Vagina (tissue), 2 donors: ENCODE measurements at places on chromosomes 16 and 17.
A peak's percentile ranks its signal among the peaks of the same experiment; 100 is the strongest.

DNA sequence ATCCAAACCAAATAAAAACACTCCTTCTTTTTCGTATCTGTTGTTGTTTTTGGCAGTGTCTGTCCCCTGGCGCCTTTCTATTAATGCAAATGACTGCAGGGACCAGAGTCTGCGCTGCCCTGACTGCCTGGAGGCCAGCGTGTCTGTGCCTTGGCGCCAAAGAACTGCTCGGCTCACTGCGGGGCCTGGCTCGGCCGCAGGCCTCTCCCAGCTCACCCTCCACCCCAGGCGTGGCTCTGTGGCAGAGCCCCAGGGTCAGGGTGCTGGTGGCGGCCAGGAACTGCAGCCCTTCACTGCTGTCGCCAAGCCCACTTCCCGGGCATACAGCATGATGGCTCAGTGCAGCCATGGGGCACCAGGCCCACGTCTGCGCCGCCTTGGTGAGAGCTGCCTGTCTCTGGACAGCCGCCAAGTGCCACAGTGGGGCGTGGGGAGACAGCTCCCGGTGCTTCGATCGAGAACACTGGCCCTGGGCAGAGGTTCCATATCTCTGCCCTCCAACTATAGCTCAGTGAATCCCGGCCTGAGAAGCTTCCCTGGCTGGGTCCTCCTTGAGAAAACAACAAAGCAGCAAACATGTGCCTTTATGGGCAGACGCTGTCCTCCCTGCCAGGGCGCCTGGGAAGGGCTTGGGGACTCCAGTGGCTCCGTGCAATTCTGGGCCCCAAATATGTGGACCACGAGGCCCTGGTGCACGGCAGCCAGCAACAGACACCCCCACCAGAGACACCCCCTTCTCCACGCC is 11.1 kb downstream of the CANT1 start:
- DNase-seq: no peak

GRCh38 chr16:66293207-66293735 is 73.2 kb upstream of the CDH5 start:
- DNase-seq: peak; percentile 84

GRCh38 chr17:39123627-39124026 is 27.8 kb downstream of the PLXDC1 start:
- no peak for DNase-seq

DNA sequence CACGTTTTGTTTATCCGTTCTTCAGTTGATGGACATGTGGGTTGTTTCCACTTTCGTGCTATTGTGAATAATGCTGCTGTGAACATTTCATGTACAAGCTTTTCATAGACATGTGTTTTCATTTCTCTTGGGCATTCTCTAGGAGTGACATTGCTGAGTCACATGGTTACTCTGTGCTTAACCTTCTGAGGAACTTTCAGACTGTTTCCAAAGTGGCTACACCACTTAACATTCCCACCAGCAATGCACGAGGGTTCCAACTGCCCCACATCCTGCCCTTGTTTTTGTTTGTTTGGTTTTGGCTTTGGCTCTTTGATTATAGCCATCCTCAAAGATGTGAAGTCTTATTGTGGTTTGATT is 14.2 kb upstream of the PEMT start:
- no peak for DNase-seq

- no peak for DNase-seq
Observed at GRCh38 chr17:82603981-82604448, 44.2 kb downstream of the WDR45B start.

DNA sequence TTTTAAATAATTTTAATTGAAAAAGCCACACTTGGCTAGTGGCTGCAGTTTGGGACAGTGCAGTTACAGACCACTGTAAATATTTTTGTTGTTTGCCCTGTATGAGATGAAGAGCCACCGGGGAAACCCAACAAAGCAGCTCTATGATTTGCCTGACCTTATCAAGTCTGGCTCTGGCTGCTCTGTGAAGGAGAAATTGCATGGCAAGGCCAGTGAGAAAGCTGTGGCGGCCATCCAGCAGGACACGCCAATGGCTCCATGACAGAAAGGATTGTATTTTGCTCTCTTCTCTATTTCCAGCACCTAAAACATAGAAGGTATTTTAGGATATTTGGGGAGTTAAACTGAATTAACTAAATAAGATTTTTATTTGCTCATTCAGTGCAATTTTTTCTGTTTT is 330.0 kb upstream of the DYNLRB2 start:
- no peak for DNase-seq

DNA sequence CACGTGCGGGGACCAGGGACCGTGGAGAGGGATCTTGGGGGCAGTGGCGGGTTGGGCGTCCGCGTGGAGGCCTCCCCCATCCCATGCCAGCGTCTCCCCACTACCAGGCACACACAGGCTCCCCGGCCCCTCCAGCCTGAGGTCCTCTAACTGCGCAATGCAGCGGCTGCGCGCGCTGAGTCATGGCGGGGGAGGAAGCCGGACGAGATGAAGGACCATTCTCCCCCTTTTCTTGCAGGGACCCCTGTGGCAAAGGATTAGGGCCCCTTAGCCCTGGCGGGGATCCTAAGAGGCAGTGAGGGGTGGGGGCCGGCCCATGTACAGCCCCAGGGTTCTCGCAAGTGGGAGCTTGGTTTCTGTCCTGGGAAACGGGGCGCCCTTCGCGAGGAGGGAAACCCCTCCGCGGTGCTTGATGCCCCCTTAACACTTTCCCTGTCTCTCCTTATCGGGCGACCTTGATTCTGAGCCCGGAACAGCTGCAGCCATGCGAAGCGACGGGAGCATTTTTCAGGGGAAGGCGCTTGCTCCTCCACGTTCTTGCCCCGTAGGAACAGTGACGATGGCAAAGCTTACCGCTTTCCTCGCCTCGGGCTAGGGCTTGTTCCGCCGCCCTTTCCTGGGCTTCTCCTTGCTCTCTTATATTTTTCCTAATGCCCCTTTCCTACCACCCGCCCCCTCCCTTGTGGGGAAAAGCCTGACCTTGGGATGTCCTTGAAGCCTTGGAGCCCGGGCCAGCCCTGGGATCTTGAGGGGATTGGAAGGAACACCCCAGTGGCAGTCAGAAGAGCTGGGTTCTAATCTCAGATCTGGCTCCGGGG is 592 bp downstream of the ALDOA start:
- DNase-seq: no peak

DNA sequence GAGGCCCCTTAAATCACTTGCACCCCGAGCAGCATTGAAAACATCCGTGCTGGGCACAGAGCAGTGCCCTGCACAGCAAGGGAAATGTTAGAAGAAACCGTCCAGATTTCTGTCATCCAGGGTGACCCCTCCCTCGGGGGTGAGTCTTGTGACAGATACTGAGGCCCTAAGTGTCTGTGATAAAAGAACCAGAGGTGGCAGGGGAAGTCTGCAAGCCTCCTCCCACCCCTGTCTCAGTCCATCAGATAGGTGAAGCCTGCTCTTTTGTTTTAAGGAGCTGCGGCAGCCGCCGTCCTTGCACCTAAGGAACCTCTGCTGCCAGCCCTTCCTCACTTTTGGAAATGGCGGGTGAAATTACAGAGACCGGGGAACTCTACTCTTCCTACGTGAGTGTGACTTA is 845 bp upstream of the NAT9 start:
- no peak for DNase-seq

- no peak for DNase-seq
Observed at GRCh38 chr16:85908444-85908843, 9.5 kb downstream of the IRF8 start.

- no peak for DNase-seq
Observed at GRCh38 chr16:55292491-55292890, 31.5 kb upstream of the IRX6 start.

DNA sequence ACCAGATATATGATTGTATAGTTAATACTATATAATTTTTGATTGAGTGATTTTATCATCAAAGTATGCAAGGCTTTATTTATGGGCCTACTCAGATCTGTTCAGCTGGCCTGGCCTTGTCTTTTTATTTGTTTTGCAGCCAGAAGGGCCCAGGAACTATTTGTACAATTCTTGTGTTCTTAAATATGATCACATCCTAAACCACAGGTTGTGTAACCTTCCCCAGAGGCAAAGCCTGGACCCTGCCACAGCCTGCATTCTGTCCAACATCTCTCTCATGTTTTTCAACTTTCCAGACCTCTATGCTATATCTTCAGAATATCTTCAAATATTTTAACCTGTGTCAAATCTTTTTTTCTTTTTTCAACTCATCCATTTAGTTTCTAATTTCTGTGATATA is 410.4 kb upstream of the MON1B start:
- no peak for DNase-seq

DNA sequence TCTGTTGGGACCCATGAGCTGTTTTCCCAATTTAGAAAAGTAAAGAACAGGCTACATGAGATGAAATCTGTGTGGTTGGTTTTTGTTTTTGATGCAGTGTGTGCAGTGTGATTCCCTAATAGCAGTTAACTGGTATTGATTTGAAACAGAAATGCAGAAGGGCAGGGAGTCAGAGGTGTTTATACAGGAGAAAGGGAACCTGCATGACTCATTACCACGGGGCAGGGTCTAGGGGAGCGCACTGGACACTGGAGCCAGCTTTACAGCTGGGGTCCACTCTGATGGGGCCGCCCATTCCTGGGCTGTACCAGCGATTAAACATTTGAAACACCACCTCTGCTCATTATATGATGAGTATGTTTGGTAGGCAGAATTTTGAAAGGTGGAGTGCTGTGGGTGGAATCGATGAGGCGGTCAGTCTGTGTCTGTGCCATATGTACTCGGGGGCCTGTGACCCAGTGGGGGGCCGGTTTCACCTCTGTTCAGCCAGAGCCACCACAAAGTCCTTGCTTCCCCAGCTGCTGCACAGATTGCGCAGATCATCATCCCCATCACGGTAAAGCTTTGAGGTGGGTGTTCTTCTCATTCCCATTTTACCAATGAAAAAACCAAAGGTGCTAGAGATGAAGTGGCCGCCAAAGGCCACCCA is 142.5 kb downstream of the CMIP start:
- no peak for DNase-seq

DNA sequence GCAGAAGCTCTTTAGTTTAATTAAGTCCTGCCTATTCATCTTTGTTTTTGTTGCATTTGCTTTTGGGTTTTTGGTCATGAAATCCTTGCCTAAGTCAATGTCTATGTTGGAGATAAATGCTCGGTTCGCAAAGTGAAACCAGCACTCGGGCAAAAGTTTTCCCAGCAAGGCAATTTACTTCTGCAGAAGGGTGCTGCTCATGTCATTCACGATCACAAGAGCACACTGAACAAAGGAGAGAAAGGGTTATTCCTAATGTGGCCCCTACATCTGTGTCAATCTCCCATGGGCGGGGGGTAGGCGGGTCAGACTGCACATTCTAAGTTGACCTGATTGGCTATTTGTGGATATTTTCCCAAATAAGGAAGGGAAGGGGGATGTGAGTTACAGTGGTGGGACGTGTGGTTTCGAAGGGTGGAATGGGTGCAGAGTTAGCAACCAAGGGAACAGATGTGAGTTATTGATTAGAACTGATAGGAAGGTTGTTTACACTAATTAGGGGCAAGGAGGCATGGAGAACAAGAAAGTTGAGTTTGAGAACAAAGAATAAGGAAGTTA is 23.0 kb downstream of the ATF7IP2 start:
- DNase-seq: no peak

GRCh38 chr17:57521606-57522005 is 223.5 kb downstream of the CCDC182 start:
- DNase-seq: no peak

GRCh38 chr16:23650674-23651416 is 9.6 kb downstream of the DCTN5 start:
- no peak for DNase-seq

- no peak for DNase-seq
Observed at GRCh38 chr16:73217654-73218053, 169.7 kb upstream of the ZFHX3 start.

GRCh38 chr16:14285513-14286367 is 214.6 kb downstream of the MRTFB start:
- peak; percentile 90 for DNase-seq

DNA sequence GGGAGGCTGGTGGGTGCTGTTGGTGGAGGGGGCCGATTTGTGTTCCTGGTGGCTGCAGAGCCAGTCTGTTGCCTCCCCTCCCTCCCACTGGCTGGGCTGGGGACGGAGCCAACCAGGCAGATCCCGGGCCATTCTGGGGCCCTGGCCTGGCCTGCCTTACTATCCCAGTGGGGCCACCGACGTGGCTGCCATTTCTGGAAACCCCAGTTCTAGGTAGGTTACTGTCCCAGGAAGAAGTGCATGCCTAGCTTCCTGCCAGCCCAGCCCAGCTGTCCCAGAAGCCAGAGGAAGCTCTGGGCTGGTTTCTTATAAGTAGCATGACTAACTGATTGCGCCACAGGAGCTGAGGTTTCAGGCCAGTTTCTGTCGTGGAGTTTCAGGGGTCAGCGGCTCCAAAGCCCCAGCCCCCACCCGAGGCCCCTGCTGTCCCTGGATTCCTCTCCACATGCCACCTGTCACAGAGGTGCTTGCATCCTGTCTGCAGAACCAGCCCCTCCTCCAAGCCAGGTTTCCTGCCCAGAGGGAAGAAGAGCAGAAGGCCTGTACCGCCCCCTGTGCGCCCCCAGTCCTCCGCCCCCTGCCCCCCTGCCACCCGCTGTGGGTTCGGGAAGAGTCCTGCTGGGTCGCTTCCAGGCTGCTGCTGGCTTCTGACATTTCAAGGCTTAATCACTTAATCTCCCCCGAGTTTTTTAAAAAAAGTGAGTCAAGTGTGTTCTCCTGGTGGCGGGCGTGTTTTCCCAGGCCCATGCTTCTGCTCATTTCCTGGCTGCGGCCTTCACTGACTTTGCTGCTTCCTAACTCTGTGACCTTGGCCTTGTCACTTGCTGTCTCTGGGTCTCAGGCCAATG is 13.2 kb downstream of the IL4R start:
- DNase-seq: peak; percentile 96

DNA sequence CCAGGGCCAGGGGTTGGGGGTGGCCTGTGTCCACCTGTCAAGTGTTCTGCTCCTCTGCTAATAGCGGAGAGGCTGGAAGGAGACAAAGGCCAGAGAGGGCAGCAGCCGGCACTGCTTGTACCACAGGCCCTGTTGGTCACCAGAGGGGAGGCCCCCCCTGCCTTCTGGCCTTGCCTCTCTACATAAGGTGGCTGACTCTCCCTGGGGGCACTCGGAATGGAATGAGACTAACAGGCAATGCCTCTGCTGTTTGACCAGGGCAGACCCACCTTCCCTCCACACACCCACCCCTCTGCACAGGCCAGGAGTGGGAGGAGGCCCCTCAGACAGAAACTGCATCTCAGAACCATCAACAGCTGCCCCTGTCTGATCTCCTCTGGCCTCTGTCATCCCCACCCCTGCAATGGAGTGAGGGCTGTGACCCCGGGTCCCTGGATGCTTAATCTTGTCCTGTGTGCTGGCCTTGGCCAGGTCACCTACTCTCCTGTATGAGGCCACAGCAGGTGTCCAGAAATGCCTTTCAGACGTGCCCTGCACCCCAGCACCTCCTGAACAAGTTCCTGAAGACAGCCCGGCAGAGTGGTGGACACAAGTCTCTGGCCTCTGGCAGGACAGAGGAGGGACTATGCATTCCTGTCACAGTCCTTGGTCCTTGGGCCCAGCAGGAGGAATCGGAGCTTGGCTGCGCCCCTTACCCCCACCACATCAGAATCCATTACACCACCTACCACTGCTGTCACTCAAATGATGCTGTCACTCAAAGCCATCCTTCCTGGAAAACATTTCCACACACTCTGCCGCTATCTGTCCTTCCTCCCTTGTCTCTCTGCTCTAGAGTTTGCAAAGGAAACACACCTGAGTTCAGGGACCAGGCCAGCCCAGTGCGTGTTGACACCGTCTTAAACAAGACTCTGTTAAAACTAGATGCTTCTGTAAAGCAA is 107.5 kb upstream of the ZNF750 start:
- DNase-seq: no peak
